AG04450 (cell line): ENCODE measurements at places on chromosomes 6 and 20. TPM values are rescaled to one million over a fixed set of nuclear protein-coding genes. Genes with fewer than 3 reads are reported as not detected.

GRCh38 chr20:61810066-61810737 lies 255.5 kb downstream of the TAF4 start:
- no peak for DNase-seq

- no peak for DNase-seq
Observed at GRCh38 chr20:49608752-49609670, 41.1 kb upstream of the PTGIS start.

GRCh38 chr6:70831427-70831826 lies 125.4 kb downstream of the B3GAT2 start:
- DNase-seq, result no peak

DNA sequence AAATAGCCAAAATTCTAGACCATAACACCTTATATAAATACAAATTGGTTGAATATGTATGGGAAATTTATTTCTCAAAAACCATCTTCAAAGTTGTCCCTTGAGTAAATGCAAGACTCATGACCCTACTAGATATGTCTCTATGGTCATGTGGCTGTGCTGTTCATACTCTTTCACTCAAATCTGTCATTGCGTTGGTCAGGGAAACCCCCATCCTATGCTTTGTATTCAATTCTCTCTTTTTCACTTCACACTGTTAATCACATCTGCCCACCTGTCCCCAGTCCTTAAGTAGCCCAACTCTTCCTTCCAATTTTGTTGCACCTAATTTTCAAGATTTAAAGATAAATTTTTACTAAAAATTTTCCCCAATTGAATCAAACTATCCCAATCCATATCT lies 51.0 kb downstream of the RPS12 start:
- no peak for DNase-seq

DNA sequence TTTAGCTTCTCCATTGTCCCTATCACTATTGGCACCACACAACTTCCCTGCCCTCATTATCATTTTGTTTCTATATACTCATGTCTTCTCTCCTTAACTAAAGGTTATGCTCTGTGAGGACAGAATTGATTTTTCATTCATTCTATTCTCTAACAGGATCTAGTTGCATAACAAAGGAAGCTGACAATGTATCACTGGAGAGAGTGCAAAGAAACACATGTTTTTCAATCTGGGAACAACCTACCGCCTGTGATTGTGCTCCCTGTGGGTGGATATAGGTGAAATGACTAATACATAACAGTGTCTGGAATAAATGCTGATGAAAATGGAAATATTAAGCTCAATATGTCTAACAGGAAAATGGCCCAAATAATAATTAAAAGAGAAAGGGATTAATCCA lies 56.6 kb downstream of the COL12A1 start:
- DNase-seq, result no peak

DNA sequence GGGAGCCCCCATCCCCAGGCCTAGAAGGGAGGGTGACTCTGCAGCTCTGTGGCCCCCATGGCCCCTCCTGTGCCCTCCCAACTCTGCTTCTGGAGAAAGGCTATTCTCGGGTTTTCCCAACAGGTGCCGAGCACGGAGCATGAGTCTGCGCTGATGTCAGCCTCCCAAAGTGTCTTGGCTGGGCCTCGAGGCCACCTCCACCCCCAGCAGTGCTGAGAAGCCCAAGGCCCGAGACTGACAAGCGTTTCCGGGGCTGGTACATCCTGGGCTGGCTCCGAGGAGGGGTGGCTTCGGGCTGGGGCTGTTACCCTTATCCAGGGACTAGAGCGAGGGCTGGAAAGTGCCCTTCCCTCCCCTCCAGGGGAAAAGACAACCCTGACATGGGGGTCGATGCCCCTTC lies 60.2 kb upstream of the GATA5 start:
- no peak for DNase-seq

DNA sequence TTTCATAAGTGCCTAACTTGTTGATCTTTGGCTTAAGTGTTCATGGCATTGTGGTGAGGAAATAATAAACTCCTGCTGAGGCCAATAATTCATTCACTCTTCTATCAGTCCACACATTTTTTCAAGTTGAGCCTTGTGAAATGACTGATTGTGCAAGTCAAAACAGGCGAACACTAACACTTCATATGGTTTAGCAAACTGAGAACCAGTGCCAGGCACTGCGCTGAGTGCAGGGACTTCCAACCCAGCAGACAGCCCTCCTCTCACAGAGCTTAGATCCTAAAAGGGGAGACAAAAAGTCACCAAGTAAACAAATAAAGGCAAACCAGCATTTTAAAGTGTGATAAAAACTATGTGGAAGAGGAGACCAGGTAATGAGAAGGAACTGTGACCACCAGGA lies 435.0 kb downstream of the PTPRT start:
- DNase-seq, result no peak

GRCh38 chr6:160393891-160394653 lies 45.9 kb downstream of the SLC22A3 start:
- no peak for DNase-seq

Gene KHDC1
- 5.9 and 6.5 TPM in 2 replicates for polyA plus RNA-seq

Gene RIPPLY2
- not detected in 2 replicates for polyA plus RNA-seq

Gene PTCHD4
- polyA plus RNA-seq, result 2.3 and 2.9 TPM in 2 replicates

Gene SMLR1
- polyA plus RNA-seq, result not detected in 2 replicates

Gene DPPA5
- not detected in 2 replicates for polyA plus RNA-seq

Gene CST2
- not detected in 2 replicates for polyA plus RNA-seq
